ENCODE measurements at places on chromosomes 3 and 15.

GRCh38 chr3:152396867-152397266 lies 128.1 kb downstream of the MBNL1 start:
- no peak for DNase-seq

GRCh38 chr3:139357899-139358298 lies 14.1 kb downstream of the MRPS22 start:
- DNase-seq, result no peak

DNA sequence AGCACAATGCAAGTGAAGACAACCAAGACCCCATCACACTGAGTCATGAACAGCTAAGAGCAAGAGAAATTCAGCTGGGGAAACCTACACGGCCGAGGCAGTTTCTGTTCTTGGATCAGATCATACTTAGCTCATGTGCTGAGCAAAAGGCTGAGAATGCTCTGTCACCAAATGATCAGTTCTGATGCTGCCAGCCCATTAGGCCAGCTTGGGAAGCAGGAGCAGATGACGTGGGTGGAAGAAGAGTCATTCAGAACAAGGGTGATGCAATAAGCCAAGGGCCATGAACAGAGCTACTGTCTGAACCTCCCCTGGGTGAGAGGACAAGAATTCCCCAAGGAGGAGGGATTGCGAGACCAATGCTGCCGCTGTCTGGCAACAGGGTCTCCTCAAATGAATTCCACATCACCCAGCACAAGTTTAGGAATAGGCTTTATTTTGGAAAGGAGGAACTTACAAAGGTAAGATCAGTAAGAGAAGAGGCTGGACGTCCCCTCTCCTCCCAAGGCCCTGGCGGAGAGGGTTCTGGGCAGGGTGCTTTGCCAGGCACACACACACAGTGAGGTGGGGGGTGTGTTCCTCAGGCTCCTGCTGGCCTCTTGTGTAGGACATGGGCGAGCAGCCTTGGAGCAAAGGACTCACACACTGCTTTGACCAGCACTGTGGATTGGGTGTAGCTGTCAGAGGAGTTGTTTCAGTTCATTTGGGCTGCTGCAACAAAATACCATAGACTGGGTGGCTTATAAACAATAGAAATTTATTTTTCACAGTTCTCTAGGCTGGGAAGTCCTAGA lies 65.6 kb upstream of the CTXND1 start:
- peak; percentile 86 for DNase-seq

- DNase-seq, result peak; percentile 68
These were observed 8.4 kb downstream of the ABHD2 start for GRCh38 chr15:89096664-89097063.

GRCh38 chr15:64997066-64997465 lies 7.4 kb upstream of the SPG21 start:
- no peak for DNase-seq

DNA sequence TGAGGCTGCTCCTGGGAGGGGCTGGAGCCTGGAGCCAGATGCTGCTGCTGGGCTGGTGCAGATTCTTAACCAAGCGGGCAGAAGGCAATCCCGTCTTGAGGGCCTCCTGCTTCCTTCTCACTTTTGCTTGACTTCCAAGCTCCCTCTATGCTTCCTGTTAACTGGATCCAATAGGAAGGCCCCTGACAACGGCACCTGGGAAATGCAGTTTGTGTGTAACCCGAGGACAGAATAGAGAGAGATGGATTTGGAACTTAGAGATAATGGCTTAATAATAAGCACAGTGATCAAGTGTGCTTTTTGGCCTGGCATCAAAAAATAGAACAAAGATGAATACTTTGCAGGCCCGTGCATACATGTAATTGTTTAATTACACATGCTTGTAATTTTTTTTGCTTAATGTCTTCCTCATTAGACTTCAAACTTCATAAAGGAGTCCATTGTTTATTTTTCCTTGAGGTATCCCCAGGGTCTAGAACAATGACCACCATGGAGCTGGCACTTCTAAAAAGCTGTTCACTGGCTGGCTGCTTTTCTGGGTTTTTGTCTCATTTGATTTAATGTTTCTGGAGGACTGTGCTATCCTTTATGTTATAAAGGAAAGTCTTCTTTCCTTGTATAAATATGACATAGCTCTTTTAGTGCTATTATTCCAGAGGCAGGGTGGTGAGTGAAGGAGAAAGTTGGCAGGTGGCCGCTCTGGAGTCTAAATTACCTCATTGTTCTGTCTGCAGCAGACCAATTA lies 63.3 kb upstream of the MITF start:
- no peak for DNase-seq

GRCh38 chr15:98996169-98996568 lies 11.4 kb downstream of the PGPEP1L start:
- no peak for DNase-seq

DNA sequence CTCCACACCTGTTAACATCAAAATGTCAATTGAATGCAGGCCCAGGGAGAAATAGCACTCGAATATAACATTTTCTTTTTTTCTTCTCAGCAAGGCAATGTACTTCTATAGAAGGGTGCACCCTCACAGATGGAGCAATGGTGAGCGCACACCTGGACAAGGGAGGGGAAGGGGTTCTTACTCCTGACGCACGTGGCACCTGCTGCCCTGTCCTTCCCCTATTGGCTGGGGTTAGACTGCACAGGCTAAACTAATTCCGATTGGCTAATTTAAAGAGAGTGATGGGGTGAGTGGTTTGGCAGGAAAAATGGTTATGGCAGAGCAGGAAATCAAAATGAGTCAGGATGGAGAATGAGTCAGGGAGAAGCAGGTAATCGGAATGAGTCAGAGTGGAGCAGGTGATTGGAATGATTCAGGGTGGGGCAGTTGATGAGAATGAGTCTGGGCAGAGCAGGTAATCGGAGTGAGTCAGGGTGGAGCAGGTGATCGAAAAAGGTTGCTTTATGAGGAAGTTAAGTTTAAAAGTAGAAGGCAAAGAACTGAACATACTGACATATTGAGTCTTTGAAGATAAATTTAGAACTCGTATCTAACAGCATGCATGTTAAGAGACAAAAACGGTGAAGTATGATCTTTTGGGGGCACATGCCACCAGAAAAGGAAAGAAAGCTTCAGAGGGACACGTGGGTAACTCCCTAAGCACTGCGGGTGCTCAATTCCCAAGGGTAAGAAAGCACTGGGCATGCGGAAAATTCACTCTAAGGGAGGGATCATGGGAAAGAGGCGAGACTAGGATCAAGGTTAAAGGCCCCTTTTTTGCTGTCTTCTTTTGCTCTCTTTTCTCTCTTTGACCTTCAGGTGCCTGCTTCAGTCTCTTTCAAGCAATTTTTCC lies 72.9 kb upstream of the GALNT15 start:
- no peak for DNase-seq

DNA sequence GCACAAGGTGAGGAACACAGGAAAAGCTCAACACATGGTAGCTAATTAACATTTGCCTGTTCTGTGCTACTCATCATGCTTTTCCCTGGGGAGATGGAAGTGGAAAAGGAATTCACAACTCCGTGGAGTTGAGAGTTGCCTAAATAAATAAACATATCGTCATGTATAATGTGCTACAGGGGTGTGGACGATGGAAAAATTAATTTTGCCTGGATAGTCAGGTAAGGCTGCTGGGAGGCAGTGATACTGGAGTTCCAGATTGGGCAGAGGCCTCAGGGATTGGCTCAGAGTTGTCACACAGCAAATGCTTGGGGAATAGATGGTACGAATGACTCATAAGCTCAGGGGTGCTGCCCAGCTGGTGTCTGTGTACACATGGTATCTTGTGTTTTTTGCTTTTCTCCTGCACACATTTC lies 3.1 kb upstream of the ABHD6 start:
- DNase-seq, result peak; percentile 19

- DNase-seq, result peak; percentile 7
These were observed 32.4 kb downstream of the C2CD4A start for GRCh38 chr15:62099094-62099601.

- DNase-seq, result no peak
These were observed 139.6 kb upstream of the ZBTB20 start for GRCh38 chr3:115286529-115287197.

DNA sequence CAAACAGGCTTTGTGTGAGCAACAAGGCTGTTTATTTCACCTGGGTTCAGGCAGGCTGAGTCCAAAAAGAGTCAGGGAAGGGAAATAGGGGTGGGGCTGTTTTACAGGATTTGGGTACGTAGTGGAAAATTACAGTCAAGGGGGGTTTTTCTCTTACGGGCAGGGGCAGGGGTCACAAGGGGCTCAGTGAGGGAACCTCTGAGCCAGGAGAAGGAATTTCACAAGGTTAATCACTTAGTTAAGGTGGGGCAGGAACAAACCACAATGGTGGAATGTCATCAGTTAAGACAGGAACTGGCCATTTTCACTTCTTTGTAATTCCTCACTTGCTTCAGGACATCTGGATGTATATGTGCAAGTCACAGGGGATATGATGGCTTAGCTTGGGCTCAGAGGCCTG lies 1592.8 kb upstream of the GBE1 start:
- DNase-seq, result no peak

- DNase-seq, result peak; percentile 15
These were observed 714 bp downstream of the ECT2 start for GRCh38 chr3:172751175-172751704.

DNA sequence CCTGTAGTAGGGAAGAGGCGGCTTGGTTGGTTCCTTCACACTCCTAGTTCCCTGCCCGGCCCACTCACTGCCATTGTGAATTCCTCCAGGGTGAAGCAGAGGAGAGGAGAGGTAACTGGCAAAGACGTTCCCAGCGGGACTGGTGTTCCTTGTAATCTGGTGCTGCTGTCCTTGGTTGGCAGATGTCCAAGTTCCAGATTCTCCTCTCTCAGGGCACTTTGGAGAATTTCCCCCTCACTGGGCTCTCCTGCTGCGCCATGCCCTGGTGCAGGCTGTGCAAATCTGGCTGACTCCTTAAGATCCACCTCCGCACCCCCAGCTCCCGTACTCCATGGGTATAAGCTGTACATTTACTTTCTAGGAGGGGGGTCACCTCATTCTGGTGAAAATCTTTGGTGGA lies 37.3 kb downstream of the THSD4 start:
- no peak for DNase-seq

DNA sequence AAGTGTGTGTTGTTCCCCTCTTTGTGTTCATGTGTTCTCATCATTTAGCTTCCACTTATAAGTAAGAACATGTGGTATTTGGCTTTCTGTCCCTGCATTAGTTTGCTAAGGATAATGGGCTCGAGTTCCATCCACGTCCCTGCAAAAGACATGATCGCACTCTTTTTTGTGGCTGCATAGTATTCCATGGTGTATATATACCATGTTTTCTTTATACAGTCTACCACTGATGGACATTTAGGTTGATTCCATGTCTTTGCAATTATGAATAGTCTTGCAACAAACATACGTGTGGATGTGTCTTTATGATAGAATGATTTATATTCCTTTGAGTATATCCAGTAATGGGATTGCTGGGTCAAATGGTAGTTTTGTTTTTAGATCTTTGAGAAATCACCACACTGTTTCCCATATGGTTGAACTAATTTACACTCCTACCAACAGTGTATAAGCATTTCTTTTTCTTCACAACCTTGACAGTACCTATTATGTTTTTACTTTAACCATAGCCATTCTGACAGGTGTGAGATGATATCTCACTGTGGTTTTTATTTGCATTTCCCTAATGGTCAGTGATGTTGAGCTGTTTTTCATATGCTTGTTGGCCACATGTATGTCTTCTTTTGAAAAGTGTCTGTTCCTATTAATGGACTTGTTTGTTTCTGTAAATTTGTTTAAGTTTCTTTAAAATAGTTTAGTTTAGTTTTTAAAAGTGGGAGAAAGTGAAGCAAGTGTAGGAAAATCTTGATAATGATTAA lies 21.9 kb upstream of the SLC30A4 start:
- DNase-seq, result no peak

GRCh38 chr3:46931631-46932331 lies 44.8 kb downstream of the CCDC12 start:
- DNase-seq, result peak; percentile 33

DNA sequence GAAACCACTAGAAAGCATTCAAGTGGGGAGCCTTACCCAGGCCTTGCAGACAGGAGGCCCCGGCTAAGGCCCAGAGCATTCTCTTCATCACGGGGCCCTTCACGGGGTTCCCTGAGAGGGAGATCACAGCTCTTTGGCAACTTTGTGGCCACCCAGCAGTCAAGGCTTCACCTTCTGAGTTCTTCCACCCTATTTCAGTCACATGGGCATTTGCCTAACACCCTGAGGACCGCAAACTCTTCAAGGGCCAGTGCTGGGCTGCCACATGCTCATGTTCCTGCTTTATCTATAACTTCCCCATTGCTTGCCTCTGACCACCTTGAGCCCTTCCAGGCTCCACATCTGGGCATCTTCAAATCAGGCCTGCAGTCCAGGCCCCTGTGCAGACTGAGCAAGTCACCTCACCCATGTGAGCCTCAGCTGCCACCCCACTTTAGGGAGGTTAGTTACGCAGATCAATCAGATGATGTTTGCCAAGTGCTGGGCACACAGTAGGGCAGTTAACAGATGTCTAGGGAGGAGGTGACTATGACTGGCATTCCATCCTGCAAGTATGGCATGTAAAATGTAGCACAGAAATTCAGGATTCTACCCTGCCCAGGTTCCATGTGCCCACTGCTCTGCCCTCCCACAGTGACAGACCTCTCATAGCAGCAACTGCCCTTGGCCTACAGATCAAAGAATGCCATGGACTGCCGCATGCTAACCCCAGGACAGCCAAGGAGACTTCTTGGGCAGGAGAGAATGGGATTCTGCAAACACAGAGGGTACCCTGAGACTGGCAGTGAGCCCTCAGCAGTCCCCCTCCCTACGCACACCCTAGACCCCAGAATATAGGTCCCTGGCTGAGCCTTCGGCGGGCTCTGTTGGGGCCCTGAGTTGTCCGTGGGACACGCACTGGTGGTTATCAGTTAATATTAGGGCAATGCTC lies 37.6 kb upstream of the ZNF710 start:
- DNase-seq, result no peak

GRCh38 chr3:12318758-12319621 lies 30.1 kb downstream of the PPARG start:
- no peak for DNase-seq

GRCh38 chr3:55842204-55842603 lies 355.1 kb upstream of the WNT5A start:
- no peak for DNase-seq

Measured in MG63 (cell line).